G401 (cell line): ENCODE measurements at places on chromosomes 4 and X. TPM values are rescaled to one million over a fixed set of nuclear protein-coding genes. Genes with fewer than 3 reads are reported as not detected.

Gene GAGE12J
- not detected in 2 replicates for total RNA-seq

DNA sequence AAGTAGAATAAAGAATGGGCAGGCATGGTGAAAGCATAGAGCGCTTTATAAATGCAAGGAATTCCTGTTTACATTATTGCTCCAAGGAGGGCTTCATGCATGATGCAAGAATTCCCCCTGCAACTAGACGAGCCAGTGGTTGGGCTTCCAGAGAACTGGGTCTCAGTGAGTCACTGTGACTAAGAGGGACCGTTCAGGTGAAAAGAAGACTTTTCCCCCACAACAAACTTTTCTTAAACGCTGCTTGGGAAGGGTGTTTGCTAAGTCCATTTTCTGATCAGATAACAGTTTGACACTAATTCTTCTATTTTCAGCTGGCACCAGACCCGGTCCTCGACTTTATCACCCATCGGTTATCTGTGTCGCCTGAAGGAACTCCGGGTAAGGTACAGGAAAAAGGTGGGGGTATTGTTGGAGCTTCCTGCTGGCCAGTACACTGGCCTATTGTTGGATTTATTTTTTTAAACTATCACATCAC is 40.1 kb downstream of the LDB2 start:
- DNase-seq: no peak

DNA sequence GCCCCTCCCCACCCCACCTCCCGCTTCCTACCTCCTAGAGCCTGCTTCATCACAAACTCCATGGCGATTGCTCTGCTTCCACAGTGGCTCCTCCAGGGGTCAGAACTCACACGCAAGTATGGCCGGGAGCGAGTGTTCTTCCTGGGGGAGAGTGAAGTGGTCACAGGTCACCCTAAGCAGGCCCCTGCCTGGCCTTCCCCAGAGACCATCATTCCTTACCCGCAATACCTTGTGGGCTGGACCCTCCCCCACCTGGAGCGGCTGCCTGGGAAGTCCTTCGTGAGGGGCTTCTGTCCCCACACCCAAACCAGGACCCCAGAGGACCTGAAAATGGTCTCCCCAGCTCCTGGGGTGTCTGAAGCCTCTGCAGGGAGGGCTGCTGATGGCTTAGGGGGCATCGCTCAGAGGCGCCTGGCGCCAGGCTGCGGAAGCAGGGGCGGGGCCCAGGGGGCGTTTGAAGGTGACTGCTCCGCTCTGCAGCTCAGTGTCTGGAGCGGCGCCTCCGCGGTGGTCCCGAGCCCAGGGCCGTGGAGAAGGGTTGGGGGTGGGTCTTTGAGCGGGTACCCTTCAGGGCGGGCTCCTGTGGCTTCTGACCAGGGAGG is 1.4 kb downstream of the CPLX1 start:
- DNase-seq: peak; percentile 42

Gene UGT2A1
- not detected in 2 replicates for total RNA-seq

- DNase-seq: no peak
Measured at GRCh38 chr4:183370786-183371185, 48.6 kb upstream of the CLDN24 start.

Gene LIMCH1
- not detected in 2 replicates for total RNA-seq
